ENCODE measurements at places on chromosomes 3 and 15.

GRCh38 chr15:25179673-25180511 is 225.1 kb downstream of the SNRPN start:
- DNase-seq: peak; percentile 0

DNA sequence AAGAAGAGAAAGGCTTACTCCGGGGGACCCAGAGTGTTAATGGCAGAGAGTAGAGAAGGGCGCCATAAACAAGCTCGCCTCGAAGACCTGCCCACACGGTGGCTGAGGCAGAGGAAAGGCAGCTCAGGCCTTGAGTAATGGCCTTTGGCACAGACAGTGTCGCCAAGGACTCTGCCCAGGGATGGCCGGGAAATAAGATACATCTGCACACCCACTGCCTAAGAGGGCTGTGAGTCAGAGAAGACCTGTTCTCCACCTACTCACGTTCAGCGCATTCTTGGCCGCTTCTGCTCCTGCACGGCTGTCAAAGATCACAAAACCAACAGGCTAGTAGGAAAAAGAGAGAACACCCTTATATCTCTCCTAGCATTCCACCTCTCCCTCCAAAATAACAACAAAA is 26.2 kb downstream of the RBPMS2 start:
- no peak for DNase-seq

DNA sequence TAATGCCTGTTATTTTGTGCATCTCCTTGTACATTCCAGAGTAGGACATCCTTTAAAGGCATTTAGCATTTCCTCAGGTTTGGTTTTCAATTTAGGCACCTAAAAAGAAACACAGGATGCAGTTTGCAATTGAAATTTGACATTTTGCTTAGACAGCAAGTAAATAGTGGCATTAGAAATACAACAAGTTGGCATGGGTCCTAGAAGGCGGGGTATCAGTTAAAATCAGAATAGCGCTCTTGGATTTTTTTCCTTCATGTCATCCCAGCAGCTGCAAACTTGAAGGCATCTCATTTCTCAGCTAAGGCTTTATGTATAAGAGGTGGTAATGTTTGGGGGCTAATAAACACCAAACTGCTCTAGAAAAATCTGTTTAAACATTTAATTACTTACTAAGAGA is 47.5 kb upstream of the SKOR1 start:
- no peak for DNase-seq

DNA sequence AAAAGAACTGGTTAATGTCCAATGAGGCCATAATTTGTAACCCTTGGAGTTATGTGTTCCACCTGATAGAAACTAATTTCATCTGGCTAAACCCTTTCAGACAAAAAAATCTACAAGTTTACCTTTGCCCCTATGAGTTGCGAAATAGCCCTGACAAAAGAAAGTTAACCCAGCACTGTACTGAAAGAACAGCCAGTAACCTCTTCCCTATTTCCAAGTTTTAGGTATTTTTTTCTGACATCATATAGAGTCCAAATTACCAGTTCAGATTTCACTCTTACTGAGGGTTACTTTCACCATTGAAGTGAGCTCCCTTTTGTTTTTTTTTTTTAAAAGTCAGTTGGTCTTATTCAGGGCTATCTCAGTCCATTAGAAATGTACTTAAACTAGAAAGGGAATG is 42.8 kb upstream of the PTPRG start:
- DNase-seq: no peak

GRCh38 chr3:41274944-41275668 is 75.8 kb downstream of the CTNNB1 start:
- no peak for DNase-seq

DNA sequence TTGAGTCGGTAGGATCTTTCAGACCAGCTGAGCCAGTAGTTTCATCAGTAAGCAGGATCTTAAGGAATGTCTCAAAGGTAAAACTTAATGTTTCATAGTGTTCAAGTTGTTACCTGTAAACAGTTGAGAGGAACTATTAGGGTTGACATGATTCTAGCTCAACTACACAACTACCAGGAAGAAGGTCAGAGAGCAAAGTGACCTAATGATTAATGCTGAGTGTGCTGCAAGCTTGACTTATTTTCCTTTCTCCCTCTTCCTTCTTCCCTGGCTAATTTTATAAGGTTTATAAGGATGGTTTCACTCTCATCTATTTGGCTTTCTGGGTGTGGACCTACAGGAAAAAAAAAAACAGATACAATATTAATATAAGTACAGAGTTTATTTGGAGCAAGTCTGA is 30.2 kb upstream of the LHFPL4 start:
- no peak for DNase-seq

DNA sequence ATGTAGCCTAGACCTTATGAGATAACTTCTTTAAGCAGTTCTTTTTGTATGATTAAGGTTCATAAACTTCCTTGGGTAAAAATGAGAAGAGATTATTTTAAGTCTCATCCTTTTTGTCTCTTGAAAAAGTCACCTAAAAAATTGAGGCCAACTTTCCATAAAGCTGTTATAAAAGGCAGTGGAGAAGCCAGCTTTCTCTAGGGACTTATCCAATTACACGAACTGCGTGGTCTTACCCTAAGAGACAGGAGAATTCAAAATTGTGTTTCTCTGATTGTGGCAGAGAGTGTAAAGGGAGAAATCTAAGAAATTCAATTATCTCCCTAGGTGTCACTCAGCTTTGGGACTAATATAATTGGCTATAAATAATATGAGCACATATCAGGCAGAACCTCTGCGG is 262.0 kb downstream of the SHOX2 start:
- DNase-seq: no peak
